ENCODE measurements at places on chromosomes 13 and 19.
A peak's percentile ranks its signal among the peaks of the same experiment; 100 is the strongest.

DNA sequence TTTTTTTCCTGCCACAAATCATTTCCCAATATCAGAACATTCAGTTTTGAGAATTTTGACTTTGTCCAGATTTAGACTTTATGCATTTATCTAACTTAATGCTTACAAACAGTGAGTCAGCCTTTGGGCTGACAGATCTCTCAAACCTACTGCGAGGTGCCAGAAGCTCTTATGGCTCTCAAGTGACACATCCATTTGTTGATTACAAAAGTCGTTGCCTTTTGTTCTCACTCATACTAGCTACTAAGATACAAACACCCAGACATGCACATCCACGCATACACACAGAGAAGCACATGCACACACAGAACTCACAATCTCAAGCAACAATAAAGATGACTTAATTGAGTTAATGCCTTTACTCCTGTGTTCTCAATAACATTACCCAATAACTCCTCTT is 1147.5 kb downstream of the DIAPH3 start:
- DNase-seq, result no peak

GRCh38 chr19:42153672-42154433 is 21.6 kb upstream of the POU2F2 start:
- no peak for DNase-seq

- DNase-seq, result no peak
Observed at GRCh38 chr19:57057036-57057686, 62.6 kb upstream of the USP29 start.

DNA sequence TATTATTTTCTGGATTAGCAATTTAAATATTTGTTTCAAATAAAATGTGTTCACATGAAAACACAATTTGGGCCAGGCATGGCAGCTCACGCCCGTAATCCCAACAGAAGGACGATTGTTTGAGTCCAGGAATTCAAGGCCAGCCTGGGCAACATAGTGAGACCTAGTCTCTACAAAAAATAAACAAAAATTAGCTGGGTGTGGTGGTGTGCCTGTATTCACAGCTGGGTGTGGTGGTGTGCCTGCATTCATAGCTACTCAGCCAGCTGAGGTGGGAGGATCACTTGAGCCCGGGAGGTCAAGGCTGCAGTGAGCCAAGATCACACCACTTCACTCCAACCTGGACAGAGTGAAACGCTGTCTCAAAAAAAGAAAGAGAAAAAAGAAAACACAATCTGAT is 46.4 kb downstream of the KPNA3 start:
- no peak for DNase-seq

GRCh38 chr19:45768655-45768983 is 433 bp downstream of the SIX5 start:
- DNase-seq, result peak; percentile 37

DNA sequence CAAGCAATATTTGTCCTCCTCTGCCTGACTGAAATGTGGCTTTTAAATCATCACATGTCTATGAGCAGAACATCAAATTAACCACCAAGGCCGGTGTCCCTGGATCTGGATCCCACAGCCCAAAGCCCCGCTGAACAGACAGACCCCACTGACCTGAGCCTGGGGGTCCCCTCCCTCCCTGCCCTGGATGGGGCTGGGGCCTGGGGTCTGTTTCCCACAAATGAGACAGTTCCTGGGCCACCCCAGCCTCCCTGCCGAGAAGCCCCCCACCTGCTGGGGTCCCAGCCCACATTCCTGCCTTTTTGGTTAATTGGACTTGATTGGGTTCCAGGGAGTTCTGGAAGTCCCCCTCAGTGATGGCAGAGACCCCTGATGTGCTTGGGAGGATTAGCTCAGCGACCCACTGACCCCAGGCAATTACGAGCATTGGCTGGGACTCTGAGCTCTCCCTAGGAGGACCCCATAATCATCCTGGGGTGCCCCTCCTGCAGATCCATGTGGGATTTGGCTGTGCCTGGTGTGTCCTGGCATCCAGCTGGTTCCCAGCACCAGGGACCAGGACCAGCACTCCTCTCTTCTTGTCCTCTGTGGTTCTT is 19.4 kb upstream of the CPAMD8 start:
- no peak for DNase-seq

DNA sequence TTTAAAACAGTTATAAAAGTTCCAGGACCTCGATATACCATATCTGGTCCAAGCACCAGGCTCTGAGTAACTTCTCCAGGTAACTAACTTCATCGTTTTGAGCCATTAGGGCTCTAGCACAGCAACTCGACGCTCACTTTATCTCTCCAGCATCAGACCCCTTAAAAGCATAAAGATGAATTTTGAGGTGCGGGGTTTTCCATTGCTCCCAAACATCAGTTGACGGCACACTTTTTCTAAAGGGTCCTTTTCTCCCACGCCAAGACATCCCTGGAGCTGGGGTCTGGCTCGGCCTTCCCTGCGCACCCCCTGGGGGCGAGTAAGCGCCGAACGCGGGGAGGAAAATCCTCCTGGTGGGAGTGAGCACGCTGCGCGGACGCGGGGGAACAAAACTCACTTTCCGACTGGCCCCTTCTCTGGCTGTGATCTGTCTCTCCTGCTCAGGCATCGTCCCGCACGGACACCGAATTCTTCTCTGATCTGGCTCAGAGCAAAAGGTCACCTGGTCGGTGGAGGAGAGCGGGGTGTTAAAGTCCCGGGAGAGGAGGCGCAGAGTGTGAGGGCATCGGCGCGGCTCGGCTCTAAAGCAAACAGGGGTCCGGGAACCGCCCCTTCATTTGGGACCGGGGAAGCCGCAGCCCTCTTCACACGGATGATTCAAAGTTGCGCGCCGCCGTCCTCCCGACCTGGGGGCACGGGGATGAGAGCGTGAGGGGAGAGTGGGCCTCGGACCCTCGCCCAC is at the start of gene ATP7B:
Gene ATP7B, minus strand, starts transcription at position 561 of the 742 bp plus-strand sequence. Its CDS starts 113 bp downstream, at position 448.
- DNase-seq, result peak; percentile 23

- no peak for DNase-seq
Observed at GRCh38 chr13:90526711-90527110, 820.8 kb upstream of the MIR17HG start.

GRCh38 chr19:3868770-3869456 is at the start of gene ZFR2:
ZFR2 (minus strand) TSS chr19:3869038; CDS start chr19:3869017, 21 bp downstream.
- peak; percentile 23 for DNase-seq

DNA sequence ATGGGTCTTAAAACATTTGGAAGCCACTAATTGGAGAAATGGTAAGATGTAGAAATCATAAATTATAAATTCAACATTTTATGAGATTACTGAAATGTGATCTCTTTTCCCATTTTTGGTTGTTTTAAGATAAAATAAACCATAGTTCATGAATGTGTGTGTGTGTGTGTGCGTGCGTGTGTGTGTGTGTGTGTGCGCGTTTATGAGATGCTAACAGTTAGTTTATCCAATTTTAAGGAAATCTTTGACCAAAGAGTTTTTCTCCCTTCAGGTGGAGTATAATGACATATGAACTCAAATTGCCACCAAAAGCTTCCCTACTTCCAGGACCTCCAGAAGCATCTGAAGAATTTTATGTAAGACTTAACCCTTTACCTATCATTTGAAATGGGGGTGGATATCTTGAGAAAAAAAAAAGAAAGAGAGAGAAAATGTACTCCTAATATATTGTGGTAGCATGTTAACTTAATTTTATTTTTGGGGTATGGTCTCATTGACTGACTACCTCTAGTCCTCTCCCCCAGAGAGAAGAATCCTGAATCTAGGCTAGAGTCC is 98.1 kb upstream of the AKAP11 start:
- no peak for DNase-seq

GRCh38 chr19:19526581-19527370 is 1.9 kb upstream of the YJEFN3 start:
- no peak for DNase-seq

- peak; percentile 77 for DNase-seq
Observed at GRCh38 chr19:18436671-18437490, 1.1 kb downstream of the ISYNA1 start.

GRCh38 chr13:60790620-60791019 is 393.6 kb downstream of the TDRD3 start:
- DNase-seq, result no peak

GRCh38 chr19:38519168-38519567 is 85.7 kb downstream of the RYR1 start:
- no peak for DNase-seq

GRCh38 chr19:40271706-40272105 is 13.4 kb downstream of the AKT2 start:
- DNase-seq, result no peak

DNA sequence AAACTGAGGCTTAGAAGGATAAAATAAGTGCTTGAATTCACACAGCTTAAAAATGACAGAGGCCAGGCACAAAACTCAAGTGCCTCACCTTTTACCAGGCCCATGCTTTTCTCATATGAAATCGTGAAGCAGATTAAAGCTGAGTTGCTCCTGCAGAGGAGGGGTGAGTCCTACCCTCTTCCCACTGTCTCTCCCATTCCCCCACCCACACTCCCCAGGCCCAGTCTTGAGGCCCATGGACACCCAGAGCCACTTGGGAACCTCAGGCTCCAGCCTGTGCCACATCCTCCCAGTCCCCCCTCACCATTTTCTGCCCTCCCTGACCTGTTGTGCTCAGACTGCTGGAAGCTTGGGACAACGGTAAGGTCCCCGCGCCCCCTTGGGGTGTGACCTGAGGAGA is 17.5 kb downstream of the ZNF574 start:
- no peak for DNase-seq

DNA sequence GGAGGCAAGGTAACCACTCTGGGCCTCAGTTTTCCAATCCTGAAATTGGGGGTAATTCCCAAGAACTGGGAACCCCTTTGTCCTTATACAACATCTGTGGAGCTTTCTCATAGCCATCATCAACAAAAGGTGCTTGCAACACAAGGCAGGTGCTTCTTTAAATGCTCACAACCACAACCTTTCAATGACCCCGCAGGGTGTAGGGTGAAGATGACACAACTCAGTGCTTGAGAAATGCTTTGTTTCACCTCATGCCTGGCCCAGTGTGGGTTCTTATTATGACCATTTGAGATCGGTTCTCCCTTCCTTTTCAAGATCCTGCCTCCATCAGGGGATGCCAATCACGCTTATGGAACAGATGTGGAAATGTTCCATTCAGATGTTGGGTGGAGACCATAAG is 8.4 kb downstream of the WIZ start:
- DNase-seq, result no peak

- peak; percentile 8 for DNase-seq
Observed at GRCh38 chr13:49791315-49791710, 1.2 kb downstream of the KPNA3 start.

GRCh38 chr13:91045351-91046034 is 302.0 kb upstream of the MIR17HG start:
- no peak for DNase-seq

GRCh38 chr13:29476046-29476445 is 119.4 kb downstream of the SLC7A1 start:
- DNase-seq, result no peak

GRCh38 chr19:19741184-19741583 is 8.3 kb upstream of the ZNF14 start:
- DNase-seq, result no peak
